Activated naive CD4-positive, alpha-beta T cell (primary cell): ENCODE measurements at places on chromosomes 4 and X.

DNA sequence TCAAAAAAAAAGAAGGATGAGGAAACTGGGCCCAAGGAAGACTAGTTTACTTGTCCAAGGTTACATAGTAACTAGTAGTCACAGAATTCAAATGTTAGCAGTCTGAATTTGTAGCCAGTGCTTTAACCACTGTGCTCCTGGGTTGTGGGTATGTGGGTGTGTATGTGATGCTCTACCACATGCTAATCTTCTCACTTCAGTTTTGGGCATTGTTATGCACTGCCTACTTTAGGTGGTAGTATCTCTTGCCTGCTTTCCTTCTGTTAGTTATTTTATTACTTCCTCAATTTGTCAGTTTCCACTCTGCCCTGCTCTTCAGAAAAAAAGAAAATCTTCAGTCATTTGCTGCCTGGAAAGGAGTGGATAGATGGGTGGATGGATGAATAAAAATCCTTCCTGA is 219.2 kb downstream of the RPA4 start:
- no peak for DNase-seq

GRCh38 chr4:18180892-18181291 is 159.3 kb upstream of the LCORL start:
- DNase-seq: no peak

- DNase-seq: no peak
Measured at GRCh38 chr4:142984871-142985585, 138.9 kb upstream of the INPP4B start.

DNA sequence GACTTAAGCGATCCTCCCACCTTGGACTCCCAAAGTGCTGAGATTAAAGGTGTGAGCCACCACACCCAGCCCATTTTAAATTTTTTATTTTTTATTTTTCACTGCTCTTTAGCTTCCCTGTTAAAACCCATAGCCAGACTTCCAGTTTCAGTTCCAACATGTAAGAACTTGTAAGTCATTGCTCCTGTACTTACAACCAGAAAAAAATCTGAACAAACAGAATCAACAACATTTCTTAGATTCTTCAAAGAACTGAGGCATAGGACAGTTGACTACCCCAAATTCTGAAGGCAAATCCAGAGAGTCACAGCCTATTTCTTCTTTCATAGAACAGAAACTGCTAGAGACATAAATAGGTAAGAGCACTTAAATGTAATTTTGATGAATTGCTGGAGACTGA is 8.1 kb downstream of the GPRASP3 start:
- no peak for DNase-seq
